Neural progenitor cell (in vitro differentiated cells): ENCODE measurements at places on chromosomes 3 and 15. TPM values are rescaled to one million over a fixed set of nuclear protein-coding genes. Genes with fewer than 3 reads are reported as not detected.

Gene EXD1
- total RNA-seq = 0.06 and 0.41 TPM in 2 replicates

Gene ZPLD1
- total RNA-seq = 0.28 and 0.31 TPM in 2 replicates

Gene TRIM42
- not detected in 2 replicates for total RNA-seq

Gene KBTBD8
- 5.6 and 8.3 TPM in 2 replicates for total RNA-seq

- H3K4me3 ChIP-seq = no peak overlapping the region
- no peak overlapping the region for H3K27ac ChIP-seq
- no peaks in the 10 kb centered on the region for H3K4me1 ChIP-seq
- H3K36me3 ChIP-seq = no peaks in the 10 kb centered on the region
- DNase-seq = no peak
Measured at GRCh38 chr15:73959012-73959581, 32.8 kb downstream of the LOXL1 start.

- no peaks in the 10 kb centered on the region for H3K4me1 ChIP-seq
- H3K4me3 ChIP-seq = no peak overlapping the region
- H3K36me3 ChIP-seq = no peaks in the 10 kb centered on the region
- H3K27me3 ChIP-seq = no peaks in the 10 kb centered on the region
Measured at GRCh38 chr3:46280105-46280797, 38.0 kb downstream of the CCR3 start.

- peaks cover 86% of the 10 kb centered on the region for H3K27me3 ChIP-seq
- peak within 1 kb of the TSS; percentile 42 for H3K4me3 ChIP-seq
- H3K36me3 ChIP-seq = no peaks in the 10 kb centered on the region
- peak; percentile 97 for DNase-seq
- H3K27ac ChIP-seq = no peak within 1 kb of the TSS
Measured at GRCh38 chr15:76336254-76337058, at the start of gene ISL2. TSS of gene ISL2 (plus strand) at chr15:76336773. CDS start at chr15:76336884, 111 bp downstream.

DNA sequence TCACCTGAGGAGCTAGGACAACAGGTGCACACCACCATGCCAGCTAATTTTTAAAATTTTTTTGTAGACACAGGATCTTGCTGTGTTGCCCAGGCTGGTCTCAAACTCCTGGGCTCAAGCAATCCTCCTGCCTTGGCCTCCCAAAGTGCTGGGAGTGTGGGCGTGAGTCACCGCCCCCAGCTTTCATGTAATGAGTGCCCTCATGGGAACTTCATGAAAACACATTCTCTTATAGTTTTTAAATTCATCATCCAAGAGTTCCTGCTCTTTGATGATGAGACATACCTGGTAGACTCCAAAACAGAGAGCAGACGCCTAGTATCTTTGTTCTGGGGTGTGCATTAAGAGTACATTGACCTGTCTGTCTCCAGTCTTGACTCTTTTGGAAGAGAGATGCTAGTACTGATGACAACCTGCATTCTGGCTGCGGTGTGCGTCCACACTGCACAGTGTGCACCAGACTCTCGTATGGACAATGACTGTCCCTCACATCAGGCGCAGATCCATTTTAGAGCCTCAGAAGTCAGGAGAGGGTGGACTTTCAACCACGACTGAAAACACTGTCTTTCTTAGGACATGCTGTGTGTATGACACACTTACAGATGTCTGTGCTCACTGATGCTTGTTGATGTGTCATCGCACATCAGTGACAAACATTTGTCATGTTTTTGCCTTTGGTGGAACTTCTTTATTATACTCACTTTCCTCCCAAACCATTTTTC, 2.0 kb downstream of the NRROS start:
- H3K36me3 ChIP-seq = no peaks in the 10 kb centered on the region
- no peak overlapping the region for H3K27ac ChIP-seq
- H3K4me3 ChIP-seq = no peak overlapping the region

GRCh38 chr15:100118546-100118945, 223.2 kb downstream of the ADAMTS17 start:
- peaks cover 15% of the 10 kb centered on the region for H3K4me1 ChIP-seq
- DNase-seq = no peak
- H3K27me3 ChIP-seq = no peaks in the 10 kb centered on the region
- H3K4me3 ChIP-seq = no peak overlapping the region
- H3K27ac ChIP-seq = no peak overlapping the region

DNA sequence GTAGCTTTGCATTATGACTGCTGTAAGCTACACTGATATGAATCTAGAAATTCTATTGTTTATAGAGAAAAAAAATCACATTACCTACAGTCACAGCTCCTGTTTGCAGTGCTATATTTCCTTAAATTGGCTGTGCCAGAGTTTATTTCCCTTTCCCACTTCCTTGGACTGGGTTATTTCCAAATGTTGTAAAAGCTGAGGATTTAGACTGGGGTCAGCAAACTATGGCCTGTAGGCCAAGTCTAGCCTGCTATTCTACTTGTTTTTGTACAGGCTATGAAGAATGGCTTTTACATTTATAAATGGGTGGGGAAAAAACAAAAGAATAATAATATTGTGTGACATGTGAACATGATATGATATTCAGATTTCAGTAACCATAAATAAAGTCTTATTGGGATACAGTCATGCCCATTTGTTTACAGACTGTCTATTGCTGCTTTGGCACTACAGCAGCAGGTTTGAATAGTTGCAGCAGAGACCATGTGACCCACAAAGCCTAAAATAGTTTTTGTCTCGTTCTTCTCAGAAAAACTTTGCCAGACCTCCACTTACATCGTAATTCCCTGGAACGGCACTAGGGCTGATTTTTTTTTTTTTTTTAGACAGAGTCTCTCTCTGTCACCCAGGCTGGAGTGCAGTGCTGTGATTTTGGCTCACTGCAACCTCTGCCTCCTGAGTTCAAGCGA, 7.8 kb downstream of the GLDN start:
- H3K4me1 ChIP-seq = no peaks in the 10 kb centered on the region
- H3K4me3 ChIP-seq = no peak overlapping the region
- no peaks in the 10 kb centered on the region for H3K36me3 ChIP-seq
- H3K27ac ChIP-seq = no peak overlapping the region

DNA sequence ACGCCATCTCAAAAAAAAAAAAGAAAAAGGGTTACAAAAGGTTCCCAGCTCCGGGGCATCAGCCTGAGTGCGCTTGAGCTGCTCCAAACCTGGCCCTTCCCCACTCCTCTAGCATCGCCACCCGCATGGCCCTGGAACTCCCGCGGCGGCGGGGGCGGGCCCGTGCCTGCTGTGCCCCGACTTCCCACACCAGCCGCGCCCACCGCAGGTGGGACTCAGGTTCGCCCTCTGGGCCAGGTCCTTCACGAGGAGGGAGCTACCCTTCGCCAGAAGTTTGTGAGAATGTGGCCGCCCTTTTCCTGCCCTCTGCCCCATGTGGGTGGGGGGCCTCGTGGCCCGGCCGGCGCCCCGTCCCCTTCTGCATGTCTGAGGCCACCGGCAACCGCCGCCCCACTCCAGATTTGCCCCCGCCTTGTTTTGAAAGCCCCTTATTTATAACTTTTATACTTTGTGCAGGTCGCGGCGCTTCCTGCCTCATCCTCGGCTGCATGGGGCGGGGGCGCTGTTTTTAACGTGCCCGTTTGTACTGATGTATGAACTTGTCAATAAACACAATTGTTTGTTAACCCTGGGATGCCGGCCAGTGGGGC, 507 bp upstream of the JMJD7 start:
- DNase-seq = peak; percentile 56
- no peaks in the 10 kb centered on the region for H3K36me3 ChIP-seq
- peaks cover 10% of the 10 kb centered on the region for H3K27me3 ChIP-seq
- no peak overlapping the region for H3K27ac ChIP-seq
- H3K4me3 ChIP-seq = peak overlapping the region; percentile 79

DNA sequence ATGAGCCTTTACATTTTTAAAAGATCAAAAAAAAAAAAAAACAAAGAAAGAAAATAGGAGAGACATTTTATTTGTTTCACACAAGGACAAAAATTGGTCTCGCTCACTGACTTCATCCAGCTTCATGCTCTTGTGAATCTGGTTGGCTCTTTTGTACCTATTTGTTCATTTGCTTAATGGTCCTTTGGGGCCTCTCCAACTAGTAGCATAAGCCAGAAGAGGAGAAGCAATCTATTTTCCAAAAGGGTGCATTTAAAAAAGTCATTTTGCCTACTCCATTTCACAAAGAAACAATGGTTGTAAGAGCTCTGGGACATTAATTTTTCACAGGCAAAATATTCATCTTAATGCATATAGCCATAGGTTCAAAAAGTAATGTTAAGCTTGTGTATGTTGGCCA, 168.3 kb upstream of the ADAMTS9 start:
- DNase-seq = no peak
- H3K4me3 ChIP-seq = no peak overlapping the region
- no peaks in the 10 kb centered on the region for H3K27me3 ChIP-seq
- H3K4me1 ChIP-seq = peaks cover 10% of the 10 kb centered on the region
- no peak overlapping the region for H3K27ac ChIP-seq

DNA sequence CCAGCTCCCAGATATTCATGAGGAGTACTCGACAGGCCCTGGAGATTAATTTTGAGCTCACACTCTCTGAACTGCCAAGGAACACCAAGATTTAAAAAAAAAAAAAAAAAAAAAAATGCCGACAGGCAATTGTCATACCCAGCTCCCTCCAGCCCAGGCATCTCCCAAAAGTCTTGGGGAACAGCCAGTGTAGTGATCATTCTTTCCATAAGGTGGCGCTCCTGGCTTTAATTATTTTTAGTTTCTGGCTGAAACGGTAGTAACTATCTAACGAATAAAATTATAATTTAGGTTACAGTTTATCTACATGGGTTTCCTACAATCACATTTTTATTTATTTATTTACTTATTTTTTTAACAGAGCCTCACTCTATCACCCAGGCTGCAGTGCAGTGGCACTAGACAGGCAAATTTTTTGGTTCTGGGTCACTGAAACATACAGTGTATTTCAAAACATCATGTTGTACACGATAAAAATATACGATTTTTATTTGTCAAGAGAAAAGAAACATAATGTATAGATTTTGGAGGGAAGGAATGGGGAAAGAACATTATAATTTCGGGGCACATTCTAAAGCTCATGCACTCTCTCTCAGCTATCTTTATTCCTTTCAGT, 157.3 kb downstream of the ADAMTS9 start:
- peaks cover 25% of the 10 kb centered on the region for H3K27me3 ChIP-seq
- peaks cover 10% of the 10 kb centered on the region for H3K4me1 ChIP-seq
- no peaks in the 10 kb centered on the region for H3K36me3 ChIP-seq
- peak; percentile 79 for DNase-seq

DNA sequence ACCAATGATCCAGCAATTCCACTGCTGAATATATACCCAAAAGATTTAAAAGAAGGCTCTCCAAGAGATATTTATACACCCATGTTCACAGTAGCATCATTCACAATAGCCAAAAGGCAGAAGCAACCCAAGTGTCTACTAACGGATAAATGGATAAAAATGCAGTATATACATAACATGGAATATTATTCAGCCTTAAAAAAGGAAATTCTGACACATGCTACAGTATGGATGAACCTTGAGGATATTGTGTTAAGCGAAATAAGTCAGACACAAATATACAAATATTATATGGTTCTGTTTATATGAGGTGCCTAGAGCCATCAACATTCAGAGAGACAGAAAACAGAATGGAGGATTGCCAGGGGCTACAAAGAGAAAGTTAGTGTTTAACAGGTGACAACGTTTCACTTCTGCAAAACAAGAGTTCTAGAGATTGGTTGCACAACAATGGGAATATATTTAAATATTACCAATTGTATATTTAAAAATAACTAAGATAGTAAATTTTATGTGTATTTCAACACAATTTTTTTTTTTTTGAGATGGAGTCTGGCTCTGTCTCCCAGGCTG, 69.4 kb downstream of the STAG1 start:
- no peaks in the 10 kb centered on the region for H3K27me3 ChIP-seq
- H3K4me3 ChIP-seq = no peak overlapping the region
- no peak for DNase-seq
- H3K4me1 ChIP-seq = no peaks in the 10 kb centered on the region

DNA sequence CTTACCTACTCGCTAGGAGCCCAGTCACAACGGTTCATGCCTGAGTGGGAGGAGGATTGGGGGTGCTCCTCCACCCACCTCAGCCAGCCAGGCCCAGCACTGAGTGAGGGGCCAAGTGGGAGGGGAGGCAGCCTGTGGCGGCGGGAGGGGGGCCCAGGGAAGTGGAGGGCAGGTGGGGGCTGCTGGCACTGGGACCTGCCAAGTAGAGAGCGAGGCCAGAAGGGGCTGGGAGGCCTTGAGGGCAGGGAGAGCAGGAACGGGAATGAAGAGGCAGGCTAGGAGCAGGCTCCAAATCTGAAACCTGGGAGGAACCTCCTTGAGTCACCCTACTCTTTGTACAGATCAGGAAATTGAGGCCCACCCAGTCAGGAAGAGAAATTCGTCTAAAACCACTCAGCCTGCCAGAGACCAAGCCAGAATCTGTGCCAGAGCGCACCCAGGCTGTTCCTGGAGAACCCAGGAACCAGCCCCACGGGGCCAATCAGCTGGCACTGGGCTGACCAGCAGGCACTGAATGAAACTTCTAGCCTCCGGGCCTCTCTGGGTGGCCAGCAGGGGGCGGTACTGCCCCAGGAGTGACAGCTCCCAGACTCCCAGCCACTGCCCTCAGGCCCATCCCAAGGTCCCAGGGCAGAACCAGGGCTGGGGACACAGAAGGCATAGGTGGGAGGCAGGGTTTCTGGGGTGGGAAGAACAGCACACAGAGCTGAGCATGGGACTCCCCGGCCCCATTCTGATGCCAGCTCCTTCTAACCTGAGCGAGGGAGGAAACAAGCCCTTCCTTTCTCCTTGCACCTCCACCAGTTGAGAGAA, 14.8 kb upstream of the CYP11A1 start:
- H3K4me3 ChIP-seq = no peak overlapping the region
- H3K27me3 ChIP-seq = no peaks in the 10 kb centered on the region
- H3K4me1 ChIP-seq = peaks cover 19% of the 10 kb centered on the region
- H3K27ac ChIP-seq = no peak overlapping the region

GRCh38 chr15:101579631-101580163, 72.5 kb downstream of the TM2D3 start:
- no peak overlapping the region for H3K4me3 ChIP-seq
- H3K36me3 ChIP-seq = no peaks in the 10 kb centered on the region
- H3K27ac ChIP-seq = no peak overlapping the region
- no peaks in the 10 kb centered on the region for H3K4me1 ChIP-seq
- no peaks in the 10 kb centered on the region for H3K27me3 ChIP-seq
- DNase-seq = no peak

DNA sequence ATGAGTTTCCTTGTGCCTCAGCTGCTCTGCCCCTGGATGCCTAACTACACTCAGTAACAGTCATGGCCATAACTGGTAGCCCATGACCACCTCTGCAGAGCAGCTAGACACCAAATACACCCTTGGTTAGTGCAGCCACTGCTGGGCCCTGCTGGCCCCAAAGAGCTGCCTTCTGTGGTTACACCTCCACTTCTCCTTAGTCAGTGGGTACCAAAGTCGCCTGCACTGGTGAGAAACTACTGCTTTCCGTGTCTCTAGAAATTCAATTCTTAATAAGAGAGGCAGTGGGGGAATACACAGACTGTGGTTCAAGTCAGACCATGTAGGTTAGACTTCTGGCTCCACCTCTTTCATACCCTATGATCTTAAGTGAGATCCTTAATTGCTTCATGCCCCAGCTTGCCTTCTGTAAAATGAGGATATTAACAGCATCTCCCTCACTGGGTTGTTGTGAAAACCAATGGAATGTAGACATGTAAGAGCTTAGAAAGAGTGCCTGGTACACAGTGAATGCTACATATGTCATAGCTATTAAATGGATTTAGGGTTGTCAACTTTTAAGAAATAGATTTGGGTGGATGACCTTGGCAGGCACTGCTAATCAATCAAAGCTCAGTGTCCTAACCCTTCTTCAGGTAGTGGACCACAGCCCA, 18.2 kb downstream of the HEG1 start:
- peaks cover 7% of the 10 kb centered on the region for H3K36me3 ChIP-seq
- H3K4me1 ChIP-seq = peaks cover 54% of the 10 kb centered on the region
- no peak overlapping the region for H3K4me3 ChIP-seq

GRCh38 chr15:62706317-62706716, 336.2 kb upstream of the TPM1 start:
- no peaks in the 10 kb centered on the region for H3K36me3 ChIP-seq
- no peak for DNase-seq
- no peak overlapping the region for H3K27ac ChIP-seq
- H3K27me3 ChIP-seq = no peaks in the 10 kb centered on the region
